ENCODE measurements at places on chromosomes 1 and 21. TPM values are rescaled to one million over a fixed set of nuclear protein-coding genes. Genes with fewer than 3 reads are reported as not detected.
A peak's percentile ranks its signal among the peaks of the same experiment; 100 is the strongest.

The VSIG8 gene
- not detected for total RNA-seq

- no peak for DNase-seq
Observed at GRCh38 chr1:170290276-170290675, 144.5 kb downstream of the NTMT2 start.

The DEGS1 gene
- 163 TPM for total RNA-seq

DNA sequence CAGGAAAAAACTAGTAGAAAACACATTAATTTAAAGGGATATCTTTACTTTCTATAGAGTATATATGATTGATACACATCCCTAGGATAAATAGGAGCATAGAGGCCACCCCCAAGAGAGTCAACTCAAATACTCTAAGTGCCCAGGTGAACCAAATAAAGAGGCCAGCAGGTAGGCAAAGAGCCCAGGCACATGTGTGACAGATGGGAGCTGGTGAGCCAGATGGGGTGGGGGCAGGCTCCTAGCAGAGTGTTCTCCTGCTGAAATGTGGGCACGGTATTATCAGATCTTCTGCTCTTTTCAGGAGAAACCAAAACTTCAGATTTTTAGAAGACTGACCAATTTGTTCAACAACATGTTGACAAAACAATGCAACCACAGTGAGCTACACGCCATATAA, 333.4 kb upstream of the PKN2 start:
- DNase-seq: no peak

GRCh38 chr1:53327182-53327913, 522 bp downstream of the LRP8 start:
- DNase-seq: peak; percentile 52

The OR2L3 gene
- total RNA-seq: not detected

- DNase-seq: no peak
Observed at GRCh38 chr1:80447526-80447925, 1353.2 kb upstream of the ADGRL2 start.

DNA sequence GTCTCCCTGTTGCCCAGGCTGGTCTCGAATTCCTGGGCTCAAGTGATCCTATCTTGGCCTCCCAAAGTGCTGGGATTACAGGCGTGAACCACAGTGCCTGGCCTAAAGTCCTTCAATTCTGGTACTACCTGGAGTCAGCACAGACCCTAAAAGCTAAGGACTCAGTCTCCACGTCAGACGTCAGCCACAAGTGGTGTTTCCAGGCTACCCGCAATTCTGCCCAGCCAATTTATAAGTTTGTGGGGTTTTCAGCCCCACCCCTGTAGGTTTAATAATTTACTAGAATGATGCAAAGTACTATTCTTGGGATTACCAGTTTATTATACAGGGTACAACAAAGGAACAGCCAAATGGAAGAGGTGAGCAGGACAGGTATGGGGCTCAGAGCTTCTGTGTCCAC, 10.6 kb upstream of the DIP2A start:
- DNase-seq: no peak

DNA sequence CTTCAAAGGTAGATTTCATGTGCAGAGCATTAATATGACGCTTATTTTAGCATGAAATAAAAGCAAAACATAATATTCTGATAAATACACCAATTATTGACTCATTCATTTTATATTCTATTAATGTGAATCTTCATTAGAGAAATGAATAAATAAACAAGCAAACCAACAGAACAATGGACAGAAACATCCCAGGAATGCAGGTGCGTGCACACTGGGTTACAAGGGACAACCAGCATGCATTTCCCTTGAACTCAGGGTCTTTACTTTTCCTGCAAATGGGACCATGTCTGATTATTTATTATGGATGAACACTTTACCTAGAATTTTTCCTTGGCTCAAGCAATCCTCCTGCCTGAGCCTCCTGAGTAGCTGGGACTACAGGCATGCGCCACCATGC, 13.5 kb downstream of the LRRC53 start:
- DNase-seq: no peak

GRCh38 chr1:104830534-104830933, 1080.8 kb downstream of the AMY1C start:
- no peak for DNase-seq

DNA sequence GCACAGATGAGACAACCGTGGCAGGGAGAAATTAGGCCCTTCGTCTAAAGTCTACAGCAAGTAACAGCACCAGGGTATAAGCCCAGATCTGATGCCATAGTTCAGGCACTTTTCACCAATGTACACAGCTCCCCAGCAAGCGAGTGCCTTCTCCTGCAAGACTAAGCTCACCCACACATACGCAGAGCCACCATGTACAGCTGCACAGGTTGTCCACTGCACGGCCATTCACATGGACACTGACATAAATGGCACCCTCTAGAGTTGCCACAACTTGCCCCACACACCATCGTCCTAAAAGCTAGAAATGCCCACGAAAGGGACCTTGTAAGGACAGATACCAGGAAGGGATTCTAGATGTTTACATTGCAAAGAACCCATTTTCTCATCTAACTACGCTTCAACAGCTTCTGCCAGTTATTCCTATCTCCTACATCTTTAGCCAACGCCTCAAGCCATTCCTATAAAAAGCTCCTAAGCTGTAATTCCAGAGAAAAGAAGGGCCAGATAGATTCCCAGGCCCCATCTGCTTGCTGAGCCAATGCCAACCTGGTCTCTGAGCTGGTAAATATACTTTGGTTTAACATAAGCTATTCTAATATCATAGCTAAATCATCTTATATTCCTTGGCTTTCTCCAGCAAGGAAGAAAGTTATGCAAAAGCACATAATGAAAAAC, 174.0 kb upstream of the KAZN start:
- DNase-seq: no peak

DNA sequence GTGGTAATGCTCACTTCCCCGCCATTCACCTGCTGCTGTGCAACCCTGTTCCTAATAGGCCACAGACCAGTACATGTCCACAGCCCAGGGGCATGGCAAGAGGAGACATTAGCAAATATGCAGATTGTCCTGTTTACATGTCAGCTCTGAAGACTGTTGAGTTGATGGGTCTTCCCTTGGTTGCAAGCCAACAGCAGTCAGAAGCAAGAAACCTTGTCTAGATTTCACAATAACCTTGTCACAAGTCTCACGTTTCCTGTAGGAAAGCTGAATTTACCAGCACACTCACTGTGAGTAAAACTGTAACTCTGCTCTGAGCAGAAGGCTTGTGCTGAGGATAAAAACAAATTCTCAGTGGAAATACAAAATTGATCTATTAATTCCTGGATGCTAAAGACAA, 195.1 kb downstream of the HLX start:
- peak; percentile 31 for DNase-seq

The AIDA gene
- 30.1 TPM for total RNA-seq

- DNase-seq: no peak
Observed at GRCh38 chr1:185308126-185308525, 8.9 kb downstream of the IVNS1ABP start.

The SMPDL3B gene
- 0.10 TPM for total RNA-seq

DNA sequence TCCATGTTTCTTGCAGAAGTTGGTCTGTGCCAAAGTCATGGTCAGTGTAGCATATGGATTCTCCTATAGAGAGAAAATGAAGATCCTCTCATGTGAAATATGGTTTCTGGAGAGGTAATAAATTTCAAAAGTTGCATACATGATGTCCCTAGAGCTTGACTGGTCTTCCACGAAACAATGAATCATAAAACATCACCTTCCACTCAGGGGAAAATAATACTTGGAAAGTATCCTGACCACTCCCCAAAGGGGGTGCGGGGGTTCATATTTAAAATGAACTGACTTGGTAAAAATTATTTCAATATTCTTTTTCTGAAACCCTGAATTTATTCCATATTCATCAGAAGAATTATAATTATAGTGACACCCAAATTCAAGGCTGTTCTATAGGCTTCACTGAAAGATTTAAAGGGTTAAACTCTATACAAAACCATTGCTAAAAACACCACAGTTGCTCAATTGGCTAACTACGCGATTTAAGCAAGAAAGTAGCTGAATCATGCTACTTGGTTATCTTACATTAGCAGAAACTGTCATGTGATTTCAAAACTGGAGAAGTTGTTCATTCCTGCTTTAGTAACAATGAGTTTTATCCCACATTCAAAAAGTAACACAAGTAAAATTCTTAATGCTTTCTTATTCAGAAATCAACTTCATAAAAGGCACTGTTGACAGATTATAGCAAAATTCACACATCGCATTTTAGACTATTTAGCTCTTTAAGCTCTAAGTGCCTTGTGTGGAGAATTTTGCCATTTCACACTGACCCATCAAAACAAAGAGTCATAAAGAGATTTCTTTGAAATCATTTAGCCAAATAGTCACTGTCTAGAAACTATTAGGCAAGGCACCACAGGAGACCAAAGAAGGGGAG, 5.3 kb downstream of the CREG1 start:
- no peak for DNase-seq

DNA sequence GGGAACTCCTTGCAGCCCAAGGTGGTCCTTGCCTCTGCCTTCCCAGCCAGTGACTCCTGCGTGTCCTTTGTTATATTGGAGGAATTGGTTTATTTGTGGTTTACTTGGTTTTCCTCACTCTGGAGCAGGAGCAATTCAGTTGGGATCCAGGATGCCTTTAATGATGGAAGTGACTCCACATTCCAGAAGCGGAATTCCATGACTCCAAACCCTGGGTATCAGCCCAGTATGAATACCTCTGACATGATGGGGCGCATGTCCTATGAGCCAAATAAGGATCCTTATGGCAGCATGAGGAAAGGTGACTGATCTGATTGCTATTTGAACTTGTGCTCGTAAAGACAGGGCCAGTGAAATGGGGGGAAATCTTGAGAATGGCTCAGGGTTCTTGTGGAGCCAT, 15.1 kb upstream of the PIGV start:
- DNase-seq: peak; percentile 96

GRCh38 chr1:198829944-198830343, 191.1 kb downstream of the PTPRC start:
- peak; percentile 62 for DNase-seq

The RRP1B gene
- 23.8 TPM for total RNA-seq

- DNase-seq: peak; percentile 42
Observed at GRCh38 chr1:46533179-46533864, 18.1 kb downstream of the KNCN start.

DNA sequence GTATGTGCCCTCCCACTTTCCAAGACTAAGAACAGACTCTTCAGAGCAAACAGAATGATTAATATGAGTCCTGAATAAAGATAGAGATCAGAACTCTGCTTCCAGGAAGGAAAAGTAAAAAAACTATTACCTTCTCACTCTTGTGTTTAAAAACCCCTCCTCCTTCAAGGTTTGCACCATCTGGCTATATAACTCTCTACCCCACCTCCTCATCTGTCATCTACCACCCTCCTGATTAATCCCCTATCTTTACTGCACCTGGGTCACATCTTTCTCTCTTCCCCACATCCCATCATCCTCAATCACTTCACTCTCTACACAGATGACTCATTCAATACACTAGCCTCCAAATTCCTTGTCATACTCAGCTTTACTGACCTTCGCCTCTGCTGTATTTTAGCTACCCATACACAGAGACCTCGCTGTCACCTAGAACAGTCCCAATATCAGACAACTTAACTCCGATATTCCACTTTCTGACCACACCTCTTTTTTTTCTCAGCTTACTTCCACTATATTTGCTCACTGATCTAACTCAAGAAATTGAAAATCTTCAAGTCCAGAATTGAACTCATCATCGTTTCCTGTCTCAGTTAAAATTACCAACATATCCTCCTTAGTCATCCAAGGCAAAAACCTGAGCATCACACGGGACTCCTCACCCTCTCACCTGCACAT, 3.7 kb downstream of the SCMH1 start:
- peak; percentile 65 for DNase-seq

DNA sequence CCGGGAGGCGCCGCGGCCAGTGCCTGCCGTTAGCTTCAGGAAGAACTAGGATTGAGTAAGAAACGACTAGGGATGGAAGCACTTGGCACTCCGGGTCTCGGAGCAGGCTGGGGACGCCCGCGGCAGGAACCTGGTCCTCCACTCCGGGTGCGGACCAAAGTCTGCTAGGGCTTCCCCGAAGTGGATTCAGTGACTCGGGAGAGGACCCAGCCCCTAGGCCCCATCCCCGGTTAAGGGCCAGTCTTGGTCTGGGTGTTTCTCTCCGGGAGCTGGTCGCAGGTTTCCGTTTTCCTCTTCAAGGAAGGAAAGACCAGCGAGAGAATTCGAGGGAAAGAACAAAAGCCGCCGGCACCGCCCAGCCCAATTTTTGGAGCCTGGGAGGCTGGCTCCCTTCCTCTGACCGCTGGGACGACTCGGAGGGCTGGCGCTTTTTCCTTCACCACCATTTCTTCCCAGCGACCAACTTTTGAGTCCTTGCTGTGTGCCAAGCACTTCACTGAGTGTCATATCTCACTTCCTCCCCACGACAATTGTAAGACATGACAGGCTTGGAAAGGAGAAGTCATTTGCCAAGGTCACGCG, 16.8 kb upstream of the STMN1 start:
- peak; percentile 44 for DNase-seq

The CRYAA gene
- not detected for total RNA-seq

DNA sequence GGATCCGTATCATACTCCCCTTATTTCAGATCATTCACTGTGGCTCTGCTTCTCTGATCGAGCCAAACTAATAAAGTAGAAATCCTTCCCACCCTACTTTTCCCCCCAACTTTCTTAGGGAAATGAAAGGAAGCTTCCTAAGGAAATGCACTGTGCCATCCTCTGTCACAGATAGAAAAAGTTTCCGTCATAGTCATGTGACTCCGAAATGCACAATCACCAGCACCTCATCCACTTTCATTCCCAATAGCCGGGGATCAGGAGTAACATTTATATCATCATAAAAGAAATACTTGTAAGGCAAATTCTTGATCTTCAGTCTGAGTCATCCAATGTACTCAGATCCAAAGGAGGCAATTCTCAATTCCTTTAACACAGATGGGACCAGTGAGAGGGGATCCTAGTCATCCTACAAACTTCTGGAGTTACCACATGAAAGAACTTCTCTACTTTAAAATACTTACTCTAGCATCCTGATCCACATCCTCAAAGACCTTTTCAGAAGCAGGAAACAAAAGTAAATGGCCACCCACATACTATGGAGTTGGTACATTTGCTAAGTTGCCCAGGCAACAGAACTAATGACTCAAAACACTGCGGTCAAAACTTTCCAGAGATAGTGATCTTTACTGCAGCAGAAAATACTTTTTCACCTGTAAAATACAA, 97.8 kb upstream of the ZC3H11B start:
- DNase-seq: peak; percentile 98

The TGFB2 gene
- 50.4 TPM for total RNA-seq

DNA sequence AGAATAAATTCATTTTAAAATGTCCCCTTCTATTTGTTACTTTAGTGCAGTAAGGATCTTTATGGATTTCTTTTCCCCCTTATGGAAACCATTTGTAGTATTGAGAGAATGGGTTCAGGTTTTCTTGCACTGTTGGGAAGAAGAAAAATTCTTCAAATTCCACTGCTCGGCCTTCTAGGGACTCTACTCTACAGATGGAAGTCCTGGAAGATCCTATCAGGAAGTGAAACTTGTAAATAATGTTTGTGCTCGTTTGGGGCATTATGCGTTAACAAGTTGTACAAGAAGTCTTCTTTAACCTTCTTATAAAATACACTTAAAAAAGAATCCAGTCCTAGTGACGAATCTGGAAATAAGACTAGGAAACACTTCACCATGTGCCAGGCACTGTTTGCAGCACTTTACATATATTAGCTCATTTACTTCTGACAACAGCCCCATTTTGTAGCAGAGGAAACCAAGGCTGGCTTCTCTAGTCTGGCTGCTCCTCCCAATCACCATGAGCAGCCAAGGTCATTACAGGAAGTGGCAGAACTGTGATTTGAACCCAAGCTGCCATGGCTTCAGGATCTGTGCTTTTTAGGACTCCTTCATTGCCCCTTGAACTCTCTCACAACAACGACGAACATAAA, 11.8 kb downstream of the LRRC8D start:
- no peak for DNase-seq

The TMEM200B gene
- total RNA-seq: 3.5 TPM

The BNIPL gene
- total RNA-seq: 0.10 TPM

Measured in M059J (cell line).